ENCODE measurements at places on chromosomes 7 and 10. TPM values are rescaled to one million over a fixed set of nuclear protein-coding genes. Genes with fewer than 3 reads are reported as not detected.

Gene APBB1IP
- total RNA-seq: 40.0 TPM

Gene HKDC1
- 0.09 TPM for total RNA-seq

Gene BUD23
- 133 TPM for total RNA-seq

Gene CEP55
- 59.3 TPM for total RNA-seq

Gene TMEM178B
- 0.52 TPM for total RNA-seq

Gene MMRN2
- not detected for total RNA-seq
